ENCODE measurements at places on chromosomes 6 and 20.

GRCh38 chr6:35484921-35485392 lies 11.9 kb downstream of the TEAD3 start:
- DNase-seq = no peak

DNA sequence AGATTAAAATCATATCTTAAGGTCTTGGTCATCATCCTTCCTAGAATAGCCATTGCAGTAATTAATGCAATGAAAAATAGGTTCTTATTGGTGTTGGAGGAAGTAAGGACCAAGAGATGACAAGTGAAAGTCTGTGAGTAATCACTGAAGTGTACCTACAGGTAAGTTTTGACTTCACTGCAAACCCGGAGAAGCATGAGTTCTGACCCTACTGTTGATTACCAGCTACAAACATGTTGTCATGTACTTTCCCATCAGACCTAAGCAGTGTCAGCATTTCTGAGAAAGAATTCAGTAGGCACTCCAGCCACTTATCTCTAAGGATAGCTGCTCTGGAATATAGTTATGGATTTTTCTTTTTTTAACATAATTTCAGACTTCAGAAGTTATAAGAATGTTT lies 280.9 kb downstream of the ZFAND3 start:
- DNase-seq = no peak

- no peak for DNase-seq
Observed at GRCh38 chr6:156427345-156427744, 349.8 kb upstream of the ARID1B start.

- peak; percentile 54 for DNase-seq
Observed at GRCh38 chr6:30100585-30101443, 12.1 kb downstream of the TRIM31 start.

GRCh38 chr20:25005661-25006060 lies 13.1 kb upstream of the APMAP start:
- DNase-seq = no peak

DNA sequence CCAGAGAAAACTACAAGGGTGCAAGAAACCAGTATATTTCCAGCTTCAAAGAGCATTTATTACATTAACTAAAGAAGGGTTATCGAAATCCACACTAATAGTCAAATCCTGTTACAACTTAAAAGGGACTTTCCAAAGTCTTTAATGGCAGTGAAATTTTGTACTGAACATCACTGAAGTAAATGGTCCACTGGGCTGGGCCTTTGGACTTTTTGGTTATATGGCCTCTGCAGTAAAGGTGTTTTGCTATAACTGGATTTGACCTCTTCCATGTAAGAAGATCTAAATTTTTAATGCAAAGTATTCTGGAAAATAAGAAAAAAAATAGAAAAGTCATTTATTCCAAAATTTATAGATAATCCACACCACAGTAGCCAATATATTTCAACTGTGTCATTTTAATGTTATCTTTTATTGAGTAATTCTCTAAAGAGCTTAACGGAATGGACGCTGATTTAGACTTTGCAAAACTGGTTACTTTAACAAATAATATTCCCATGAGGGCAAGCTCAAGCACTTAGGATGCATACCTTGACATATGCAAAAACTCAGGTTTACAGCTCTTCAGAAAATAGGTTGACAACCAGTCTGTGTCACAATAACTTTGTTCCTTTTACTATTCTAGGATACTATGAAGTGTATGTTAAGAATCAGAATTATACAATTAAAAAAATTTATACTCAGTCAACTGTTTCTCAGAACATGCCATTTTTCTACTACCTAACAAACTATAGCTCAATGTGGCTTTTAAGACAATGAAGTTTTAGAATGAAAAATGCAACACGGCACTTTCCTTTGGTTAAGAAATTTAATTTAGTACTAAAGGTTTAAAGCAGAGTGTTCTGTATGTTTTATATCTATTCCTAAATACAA lies 7.0 kb downstream of the RBM39 start:
- no peak for DNase-seq

- DNase-seq = peak; percentile 65
Observed at GRCh38 chr6:52877168-52877567, 32.3 kb downstream of the GSTA3 start.

- no peak for DNase-seq
Observed at GRCh38 chr6:124368131-124368530, 564.5 kb downstream of the NKAIN2 start.

GRCh38 chr6:42140032-42140431 lies 2.4 kb downstream of the C6orf132 start:
- DNase-seq = peak; percentile 83

DNA sequence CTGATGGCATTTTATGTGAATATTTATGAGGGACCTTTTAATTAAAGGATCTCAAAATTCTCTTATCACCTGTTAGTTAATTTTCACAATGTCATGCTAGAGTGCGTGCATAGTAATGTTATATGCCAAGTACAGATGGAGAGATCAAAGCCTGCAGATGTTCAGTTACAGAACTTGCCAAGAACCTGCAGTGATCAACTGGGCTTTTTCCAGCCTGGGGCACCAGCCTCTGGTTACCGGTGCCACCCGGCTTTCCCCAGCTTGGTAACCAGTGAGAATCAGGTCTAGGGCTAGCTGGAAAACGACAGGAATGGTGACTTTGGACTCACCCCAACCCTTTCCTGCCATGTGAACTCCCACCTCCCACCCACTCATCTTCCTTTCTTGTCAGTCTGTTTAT lies 91.8 kb downstream of the CAP2 start:
- no peak for DNase-seq

GRCh38 chr6:52931351-52931750 lies 21.9 kb upstream of the GSTA3 start:
- no peak for DNase-seq

DNA sequence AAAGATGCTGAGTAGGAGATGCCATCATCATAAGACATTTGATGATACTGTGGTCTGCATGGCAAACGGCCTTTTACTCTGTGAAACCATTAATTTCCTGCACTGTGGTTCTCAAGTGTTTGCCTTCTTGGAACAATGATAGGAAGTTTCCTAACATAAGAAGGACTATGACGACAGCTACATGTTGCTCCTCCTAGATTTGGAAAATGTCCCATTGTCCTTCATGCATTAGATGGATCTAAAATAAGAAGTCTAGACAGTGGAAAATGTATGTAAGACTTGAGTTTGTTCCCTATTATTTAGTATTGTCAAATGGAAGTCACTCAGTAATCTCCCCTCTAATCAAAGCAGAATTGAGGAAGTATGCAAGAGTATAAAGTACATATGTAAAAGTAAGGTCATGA lies 98.5 kb upstream of the TMEM170B start:
- peak; percentile 52 for DNase-seq

GRCh38 chr20:40962733-40963504 lies 65.7 kb upstream of the TOP1 start:
- peak; percentile 49 for DNase-seq

GRCh38 chr6:47481806-47482205 lies 4.2 kb downstream of the CD2AP start:
- no peak for DNase-seq

DNA sequence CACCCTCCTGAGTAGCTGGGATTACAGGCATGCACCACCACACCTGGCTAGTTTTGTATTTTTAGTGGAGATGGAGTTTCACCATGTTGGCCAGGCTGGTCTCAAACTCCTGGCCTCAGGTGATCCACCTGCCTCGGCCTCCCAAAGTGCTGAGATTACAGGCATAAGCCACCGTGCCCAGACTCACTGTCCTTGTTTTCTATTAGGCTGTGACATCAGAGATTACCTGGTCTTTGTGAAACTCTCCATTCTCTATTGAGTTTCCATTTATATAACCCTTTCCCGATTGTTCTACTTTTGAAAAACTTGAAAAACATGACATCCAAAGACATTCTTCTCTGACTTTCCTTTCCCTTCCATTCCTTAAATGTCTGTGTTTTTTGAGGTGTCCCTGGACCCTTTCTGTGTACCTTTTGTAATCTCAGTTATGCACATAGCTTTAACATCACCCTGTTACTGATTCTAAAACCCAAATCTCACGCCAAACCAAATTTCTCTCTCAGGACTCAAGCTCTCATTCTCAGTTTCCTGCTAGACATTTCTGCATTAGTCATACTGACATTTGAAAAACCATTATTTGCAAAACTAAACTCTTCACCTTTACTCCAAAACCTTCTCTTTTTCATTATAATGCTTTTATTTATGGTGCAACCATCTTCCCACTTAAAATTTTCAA lies 137.0 kb downstream of the KHDC1L start:
- no peak for DNase-seq

- no peak for DNase-seq
Observed at GRCh38 chr6:64257586-64257985, 622.0 kb downstream of the PHF3 start.

DNA sequence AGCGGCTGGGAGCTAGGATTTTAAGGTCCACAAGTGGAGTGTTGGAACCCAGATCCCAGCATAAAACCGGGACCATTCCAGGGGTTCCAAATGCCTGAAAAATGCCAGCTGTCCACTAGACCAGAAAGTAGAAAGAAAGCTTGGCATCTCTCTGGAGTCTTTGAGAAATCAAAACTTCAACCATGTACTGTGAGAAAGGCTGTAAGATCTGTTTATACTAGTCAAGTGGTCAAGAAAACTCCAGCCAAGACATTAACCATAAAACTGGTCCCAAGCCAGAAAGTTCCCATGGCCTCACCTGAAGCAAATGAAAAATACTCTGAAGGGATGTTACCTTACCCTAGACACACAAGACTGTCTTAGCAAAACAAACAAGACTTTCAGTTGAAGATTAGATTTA lies 112.6 kb downstream of the DCDC2 start:
- no peak for DNase-seq

DNA sequence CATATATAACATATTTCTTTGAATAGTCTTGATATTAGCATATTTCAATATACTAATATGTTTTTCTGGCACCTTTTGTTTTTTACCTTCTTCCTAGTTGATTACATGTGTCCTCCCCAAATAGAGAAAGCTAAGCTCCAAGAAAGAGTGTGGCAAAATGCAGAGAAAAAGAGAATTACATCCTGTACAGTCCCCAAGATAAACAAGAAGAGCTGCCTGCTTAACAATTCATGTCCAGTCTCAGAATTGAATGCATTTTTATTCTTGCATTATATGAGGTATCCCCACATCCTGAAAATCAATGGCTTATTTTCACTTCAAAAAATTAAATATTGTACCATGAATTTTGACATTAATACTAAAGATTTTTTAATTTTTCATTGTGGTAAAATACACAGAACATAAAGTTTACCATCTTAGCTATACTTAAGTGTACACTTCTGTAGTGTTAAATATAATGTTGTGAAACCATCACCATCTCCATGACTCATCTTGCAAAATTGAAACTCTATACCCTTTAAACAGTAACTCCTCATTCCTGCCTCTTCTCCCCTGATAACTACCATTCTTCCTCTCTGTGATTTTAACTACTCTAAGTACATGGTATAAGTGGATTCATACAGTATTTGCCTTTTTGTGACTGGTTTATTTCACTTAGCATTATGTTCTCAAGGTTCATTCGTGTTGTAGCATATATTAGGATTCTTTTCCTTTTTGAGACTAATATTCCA lies 490.3 kb downstream of the COL12A1 start:
- DNase-seq = peak; percentile 1

- DNase-seq = no peak
Observed at GRCh38 chr6:159828074-159828473, 28.0 kb downstream of the PNLDC1 start.
